Stimulated activated CD4-positive, alpha-beta T cell treated with anti-CD3 and anti-CD28 coated beads, Interleukin-15, amount 100 ng/mL, for 48 hours (primary cell): ENCODE measurements at places on chromosomes 5 and 9.

GRCh38 chr5:81235287-81236072, 2.4 kb downstream of the CKMT2 start:
- no peak for DNase-seq

DNA sequence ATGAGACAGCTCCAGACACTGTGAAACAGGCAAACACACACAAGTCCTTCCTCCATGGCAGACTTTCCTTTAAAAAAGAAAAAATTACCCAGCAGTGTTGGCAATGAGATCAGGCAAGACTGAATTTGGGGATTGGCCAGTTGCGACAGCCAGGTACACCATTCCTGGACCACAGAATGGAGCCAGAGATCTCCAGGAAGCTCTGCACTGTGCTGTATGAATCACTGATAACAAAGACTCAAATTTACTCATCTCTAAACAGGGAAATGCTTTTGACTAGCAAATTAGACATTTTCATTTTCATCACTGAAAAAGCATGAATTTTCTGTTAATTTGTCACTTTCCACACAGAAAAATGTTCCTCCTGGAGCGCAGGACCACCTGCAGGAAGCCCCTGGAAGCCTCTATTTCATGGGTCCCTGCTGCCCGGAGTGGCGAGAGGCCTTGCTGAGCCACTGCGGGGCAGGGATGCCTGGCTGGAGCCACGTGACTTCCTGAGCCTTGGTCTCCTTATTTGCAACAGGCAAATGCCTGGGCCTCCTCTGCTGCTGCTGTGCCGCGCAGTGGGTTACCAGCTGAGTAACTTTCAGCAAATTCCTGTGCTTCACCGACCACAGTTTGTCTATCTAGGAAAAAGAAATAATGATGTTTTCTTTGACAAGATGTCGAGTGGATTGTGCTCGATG, 185.9 kb upstream of the ZNF618 start:
- DNase-seq, result no peak

- DNase-seq, result no peak
Measured at GRCh38 chr5:11477786-11478185, 426.5 kb downstream of the CTNND2 start.

DNA sequence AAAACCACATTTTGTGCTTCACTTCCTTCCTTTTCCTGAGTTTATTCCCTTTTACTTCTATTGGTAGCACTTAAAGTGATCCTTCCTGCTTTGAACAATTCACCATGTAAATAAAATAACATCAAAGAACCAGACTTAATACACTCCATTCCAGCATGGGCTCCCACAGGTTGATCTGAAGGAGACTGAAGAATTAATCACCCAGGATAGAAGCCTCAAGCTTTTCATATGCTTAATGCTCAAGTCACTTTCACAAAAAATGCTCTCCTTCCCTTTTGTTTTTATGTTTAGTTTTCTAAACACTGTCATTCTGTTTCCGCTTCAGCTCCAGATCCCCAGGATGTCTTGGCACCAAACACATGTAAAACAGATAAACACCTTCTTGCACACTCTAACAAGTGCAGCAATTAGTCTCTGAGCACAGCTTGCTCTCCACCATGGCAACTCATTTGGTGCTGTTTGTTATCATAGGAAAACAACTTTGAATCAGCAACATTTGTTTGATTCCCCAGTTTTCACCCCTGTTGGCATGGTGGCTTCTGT, 37.0 kb downstream of the DMRTA1 start:
- no peak for DNase-seq

DNA sequence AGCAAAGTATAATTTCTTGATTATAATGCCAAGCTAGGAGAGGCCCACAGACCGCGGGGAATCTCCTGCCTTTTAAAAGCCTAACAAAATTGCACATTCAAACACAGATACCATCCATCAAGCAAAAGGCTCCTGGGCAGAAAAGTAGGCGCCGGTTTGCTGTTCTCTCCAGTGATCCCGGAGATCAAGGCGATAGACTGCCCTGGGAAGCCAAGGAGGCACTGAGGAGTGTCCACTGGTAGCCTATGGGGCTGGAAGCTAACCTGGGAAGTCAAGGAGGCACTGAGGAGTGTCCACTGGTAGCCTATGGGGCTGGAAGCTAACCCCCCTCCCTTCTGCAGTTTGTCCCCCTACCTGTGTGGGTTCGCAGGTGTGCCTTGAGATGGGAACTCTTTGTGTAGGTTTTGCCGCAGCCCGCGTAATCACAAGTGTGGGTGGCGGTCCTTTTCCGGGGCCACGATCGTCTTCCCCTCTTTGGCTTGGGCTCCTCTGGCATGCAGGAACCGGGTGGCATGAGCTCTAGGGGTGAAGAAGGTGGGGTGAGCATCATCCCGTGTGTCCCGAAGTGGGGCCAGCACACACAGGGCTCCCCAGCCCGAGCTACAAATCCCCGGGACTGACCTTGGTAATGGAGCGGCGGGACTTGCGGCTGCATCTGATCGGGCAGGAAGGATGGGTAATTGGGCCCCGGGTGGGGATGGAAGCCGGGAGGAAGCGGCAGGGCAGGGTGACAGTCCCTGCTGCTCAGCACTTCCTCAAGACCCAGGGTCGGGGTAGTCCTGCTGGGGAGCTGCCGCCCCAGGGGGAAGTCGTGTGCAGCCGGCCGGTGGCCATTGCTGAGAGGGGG, 2.7 kb downstream of the KLF4 start:
- no peak for DNase-seq

- no peak for DNase-seq
Measured at GRCh38 chr9:35914301-35914807, 5.1 kb downstream of the SPAAR start.

- no peak for DNase-seq
Measured at GRCh38 chr5:67511911-67512310, 315.3 kb upstream of the CD180 start.

GRCh38 chr5:88355490-88356050, 86.9 kb upstream of the TMEM161B start:
- no peak for DNase-seq

- peak; percentile 8 for DNase-seq
Measured at GRCh38 chr9:135085830-135086546, 1.5 kb upstream of the OLFM1 start.

GRCh38 chr5:142688281-142688989, 2.5 kb upstream of the FGF1 start:
- DNase-seq, result no peak

DNA sequence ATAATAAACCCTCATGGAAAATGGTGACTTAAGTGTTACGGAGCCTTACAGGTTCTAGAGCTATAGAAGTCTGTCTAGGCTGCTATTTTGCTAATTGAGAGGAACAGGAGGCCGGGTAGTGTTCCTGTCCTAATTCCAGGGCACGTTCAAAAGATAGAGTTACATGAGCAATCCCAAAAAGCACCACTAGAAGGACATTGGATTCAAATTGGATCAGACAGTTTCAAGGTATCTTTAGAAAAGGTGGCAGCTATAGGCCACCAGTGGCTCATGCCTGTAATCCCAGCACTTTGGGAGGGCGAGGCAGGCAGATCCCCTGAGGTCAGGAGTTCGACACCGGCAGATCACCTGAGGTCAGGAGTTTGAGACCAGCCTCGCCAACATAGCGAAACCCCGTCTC, 458.8 kb downstream of the TMEM232 start:
- no peak for DNase-seq

DNA sequence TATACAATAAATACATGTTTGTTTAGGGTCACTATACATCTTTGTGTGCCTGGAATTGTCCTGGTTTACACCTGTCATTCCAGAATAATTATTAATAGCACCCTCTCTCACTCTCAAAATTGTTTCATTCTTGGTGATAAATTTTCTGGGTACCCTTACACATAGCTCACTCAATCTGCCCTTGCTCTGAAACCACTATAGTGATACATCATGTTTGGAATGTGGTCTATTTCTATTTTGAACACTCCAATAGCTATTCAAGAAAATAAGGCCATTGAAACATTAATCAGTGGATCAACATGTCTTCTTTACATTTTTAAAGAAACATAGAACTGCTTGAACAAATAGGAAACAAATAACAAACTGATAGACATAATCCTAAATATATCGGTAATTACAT, 158.7 kb downstream of the ARRDC3 start:
- no peak for DNase-seq

DNA sequence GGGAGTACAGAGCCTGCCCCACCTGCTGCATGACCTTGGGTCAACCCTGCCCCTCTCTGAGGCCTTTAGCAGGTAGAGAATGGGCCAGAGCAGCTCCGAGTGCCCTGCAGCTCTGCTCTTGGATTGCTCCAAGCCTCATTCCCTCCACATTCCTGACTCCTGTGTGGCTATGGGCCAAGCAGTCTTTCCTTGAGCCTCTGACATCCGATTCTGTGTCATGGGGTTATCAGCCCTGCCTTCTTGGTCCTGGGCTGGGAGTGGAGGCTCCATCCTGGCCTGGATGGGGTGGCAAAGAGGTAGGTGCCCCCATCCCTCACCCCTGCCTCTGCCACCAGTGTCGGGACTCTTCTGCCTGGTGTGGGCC, 13.7 kb downstream of the FPGS start:
- no peak for DNase-seq

DNA sequence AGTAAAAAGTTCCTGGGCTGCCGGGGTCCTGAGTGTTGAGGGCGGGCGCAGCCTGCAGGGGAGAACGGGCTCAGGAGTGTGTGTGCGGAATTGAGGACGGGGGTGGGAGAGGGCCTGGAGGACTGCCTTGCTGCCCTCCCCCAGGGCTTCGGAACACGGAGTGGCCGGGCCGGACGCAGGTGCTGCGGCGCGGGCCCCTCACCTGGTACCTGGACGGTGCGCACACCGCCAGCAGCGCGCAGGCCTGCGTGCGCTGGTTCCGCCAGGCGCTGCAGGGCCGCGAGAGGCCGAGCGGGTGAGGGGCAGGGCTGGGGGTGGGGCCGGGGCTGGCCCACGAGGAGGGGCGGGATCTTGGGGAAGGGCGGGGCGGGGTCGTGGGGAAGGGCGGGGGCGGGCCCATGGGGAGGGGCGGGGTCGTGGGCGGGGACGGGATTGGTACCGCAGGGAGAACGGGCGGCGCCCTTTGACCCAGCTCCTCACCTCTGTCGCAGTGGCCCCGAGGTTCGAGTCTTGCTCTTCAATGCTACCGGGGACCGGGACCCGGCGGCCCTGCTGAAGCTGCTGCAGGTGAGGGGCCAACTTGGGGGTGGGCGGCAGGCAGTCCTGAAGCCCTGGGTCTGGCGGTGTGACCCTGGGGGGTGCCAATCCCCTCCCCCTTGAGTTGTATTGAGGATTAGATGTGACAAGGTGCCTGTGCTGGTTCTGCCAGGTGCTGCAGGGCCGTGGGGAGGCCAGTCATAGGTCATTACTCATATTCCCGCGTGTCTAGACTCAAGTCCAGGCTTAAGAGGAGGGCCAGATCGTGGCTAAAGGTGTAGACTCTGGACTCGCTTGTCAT, 7.1 kb downstream of the FPGS start:
- no peak for DNase-seq

GRCh38 chr9:92524881-92525280, 10.9 kb downstream of the ECM2 start:
- no peak for DNase-seq

DNA sequence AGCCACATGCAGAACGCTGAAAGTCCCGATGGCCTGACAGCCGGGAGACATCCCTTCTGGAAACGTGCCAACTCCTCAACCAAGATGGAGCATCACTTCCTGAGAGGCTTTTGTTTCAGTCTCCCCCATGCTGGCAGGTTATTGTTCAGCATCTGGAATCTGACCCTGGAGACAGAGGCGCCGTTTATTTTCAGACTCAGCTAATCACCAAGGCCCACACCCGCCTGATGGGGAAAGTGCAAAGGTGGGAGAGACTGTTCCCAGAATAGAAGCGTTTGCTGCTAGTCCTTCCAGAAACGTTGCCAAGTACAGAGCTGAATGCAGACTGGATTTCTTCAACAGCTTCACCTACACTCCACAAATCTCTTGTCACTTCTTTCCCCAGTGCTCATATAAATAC, 41.8 kb upstream of the S1PR3 start:
- DNase-seq, result no peak

DNA sequence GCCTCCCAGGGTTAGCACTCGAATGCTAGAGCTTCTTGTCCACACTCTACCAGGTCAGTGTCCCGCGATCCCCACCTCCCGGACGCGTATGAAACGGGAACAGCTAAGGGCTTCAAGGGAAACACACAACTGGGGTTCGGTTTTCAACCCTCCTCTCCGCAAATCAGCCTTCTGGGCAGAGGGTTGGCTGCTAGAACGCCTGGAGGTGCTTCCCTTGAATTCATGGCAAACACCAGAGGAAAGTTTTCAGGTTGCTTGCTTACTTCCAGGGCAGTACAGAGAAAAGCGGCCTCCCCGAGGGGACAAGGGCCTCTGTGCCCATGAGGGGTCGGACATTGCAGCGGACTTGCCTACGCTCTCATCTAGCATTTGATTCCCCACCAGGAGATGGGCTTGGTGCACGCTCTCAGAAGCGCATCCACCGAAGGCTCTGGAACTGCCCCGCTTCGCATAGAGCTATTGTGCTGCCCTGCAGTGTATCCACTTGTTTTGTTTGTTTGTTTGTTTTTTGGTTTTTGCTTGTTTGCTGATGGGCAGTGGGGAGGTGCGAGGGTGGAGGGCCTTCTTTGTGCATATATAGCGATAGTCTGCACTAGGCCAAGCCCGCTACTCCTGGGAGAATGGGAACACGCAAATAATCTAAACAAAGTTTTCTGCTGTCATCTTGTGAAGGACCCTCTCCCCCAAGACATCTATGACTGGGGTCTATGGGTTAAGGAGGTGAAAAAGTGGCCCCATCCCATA, 1.3 kb upstream of the DMRT3 start:
- DNase-seq, result no peak

DNA sequence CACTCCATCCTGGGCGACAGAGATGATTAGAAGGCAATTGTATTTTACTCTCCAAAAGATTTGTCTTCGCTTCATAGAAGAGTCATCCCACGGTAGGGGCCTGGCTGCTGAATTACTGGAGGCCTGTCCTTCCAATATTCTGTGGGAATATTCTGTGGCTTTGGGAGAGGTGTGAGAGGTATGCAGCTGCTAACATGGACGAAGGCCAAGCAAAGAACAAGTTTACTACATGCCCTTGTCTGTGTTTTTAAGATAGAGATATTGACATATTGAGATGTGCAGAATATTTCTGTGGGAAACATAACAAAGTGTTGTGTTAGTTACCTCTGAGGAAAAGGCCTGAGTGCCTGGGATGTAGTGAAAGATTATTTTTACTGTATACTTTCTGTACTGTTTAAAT, 71.8 kb upstream of the SMIM15 start:
- no peak for DNase-seq

GRCh38 chr5:36688722-36689121, 82.3 kb downstream of the SLC1A3 start:
- DNase-seq, result no peak

DNA sequence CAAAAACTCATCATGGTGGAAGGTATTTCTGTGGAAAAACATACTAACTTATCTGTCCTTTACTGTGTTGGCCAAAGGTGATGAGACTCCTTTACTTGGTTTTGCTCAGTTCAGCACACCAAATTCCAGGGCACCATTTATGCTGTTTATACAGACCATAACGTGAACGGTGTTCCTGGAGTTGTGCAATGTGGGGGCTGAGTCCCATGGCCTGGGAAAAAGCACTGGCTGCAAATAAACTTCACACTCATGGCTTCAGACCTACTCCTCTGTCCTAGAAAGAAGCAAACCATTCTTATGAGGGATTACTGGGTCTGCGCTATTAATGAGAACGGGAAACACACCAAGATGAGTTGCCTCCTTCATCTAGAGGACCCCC, 10.4 kb downstream of the FREM1 start:
- no peak for DNase-seq

- no peak for DNase-seq
Measured at GRCh38 chr5:172147857-172148256, 40.2 kb downstream of the STK10 start.
